ENCODE measurements at places on chromosomes 1 and 21.

DNA sequence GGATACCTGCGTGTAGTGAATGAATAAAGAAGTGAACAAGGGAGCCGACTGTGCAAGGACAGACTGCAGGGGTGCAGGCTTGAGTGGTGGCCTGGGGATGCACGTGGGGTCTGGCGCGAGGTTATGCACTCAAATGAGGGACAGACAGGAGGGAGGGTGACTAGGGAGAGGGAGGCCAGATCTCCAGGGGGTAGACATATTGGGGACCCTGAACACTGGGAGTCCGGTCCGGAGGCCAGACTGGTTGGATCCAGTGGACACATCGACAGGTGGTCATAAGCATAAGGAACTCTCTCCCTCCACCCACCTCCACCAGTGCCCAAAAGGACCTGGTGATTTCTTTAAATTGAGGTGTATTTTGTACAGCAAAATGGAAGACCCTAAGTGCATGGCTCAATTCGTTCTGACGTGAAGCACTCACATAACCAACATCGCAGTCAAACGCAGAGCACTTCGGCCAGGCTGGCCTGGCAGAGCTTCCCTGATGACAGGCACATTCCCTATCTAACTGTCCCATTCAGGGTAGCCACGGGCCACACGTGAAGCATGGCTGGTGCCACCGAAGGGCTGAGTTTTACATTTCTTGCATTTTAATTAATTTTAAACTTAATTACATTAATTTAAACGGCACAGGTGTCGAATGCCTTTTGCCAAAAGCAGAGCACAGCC, 14.0 kb downstream of the WNT3A start:
- no peak for DNase-seq

GRCh38 chr1:206847946-206848345, 17.5 kb upstream of the IL20 start:
- no peak for DNase-seq

DNA sequence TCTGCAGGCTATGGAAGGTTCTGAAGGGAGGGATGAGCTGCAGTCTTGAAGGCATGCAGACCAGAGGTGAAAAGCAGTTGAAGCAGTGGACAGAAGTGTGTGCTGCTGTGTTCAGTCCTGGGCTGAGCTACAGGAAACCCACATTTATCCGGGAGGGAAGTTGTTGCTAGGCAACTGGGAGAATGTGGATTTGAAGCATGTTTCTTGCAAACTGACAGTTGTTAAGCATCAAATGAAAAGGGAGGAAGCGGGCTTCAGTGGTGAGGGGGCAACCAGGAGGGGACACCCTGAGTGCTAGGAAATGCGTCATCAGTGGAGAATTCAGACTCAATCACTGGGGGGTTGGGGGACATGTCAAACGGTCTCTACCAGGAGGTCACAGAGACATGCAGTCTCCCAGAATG, 28.7 kb downstream of the ABCA4 start:
- DNase-seq = no peak

GRCh38 chr21:22516230-22516629, 1518.0 kb downstream of the NCAM2 start:
- DNase-seq = no peak

DNA sequence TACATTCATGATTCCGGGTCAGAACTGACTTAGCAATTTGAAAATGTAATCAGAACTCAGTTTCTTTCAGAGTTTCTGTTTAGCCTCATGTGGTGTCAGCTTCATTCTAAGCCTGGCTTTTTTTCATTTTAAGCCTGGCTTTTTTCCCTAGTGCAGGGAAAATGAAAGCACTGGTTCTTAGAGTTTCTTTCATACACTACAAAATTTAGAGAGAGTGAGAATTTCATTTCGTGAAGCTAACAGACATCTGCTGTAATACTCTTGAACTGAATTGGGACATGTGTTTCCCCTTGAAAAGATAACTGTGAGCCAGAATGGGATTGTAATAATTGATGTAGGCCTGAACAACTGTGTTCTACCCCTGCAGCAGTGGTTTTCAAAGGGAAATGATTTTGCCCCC, 95.3 kb upstream of the KIAA0040 start:
- no peak for DNase-seq

DNA sequence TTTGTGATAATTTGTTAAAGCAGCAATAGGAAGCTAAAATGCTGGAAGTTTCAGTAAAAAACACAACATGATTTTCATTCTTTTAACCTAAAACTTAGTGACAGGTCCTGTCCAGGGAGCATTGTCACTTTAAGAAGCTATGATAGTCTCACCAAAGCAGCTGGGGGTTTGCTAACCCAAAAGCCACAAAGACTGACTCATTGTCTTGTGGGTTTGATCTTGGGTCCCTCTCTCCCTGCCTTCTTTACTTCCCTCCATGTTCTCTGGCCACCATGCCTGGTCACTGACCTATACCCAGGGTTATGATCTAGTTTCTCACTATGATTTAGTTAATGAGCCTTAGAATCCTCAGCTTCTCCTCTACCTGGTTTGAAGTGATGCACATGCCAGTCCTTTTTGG, 213.5 kb upstream of the PTGFR start:
- DNase-seq = no peak

DNA sequence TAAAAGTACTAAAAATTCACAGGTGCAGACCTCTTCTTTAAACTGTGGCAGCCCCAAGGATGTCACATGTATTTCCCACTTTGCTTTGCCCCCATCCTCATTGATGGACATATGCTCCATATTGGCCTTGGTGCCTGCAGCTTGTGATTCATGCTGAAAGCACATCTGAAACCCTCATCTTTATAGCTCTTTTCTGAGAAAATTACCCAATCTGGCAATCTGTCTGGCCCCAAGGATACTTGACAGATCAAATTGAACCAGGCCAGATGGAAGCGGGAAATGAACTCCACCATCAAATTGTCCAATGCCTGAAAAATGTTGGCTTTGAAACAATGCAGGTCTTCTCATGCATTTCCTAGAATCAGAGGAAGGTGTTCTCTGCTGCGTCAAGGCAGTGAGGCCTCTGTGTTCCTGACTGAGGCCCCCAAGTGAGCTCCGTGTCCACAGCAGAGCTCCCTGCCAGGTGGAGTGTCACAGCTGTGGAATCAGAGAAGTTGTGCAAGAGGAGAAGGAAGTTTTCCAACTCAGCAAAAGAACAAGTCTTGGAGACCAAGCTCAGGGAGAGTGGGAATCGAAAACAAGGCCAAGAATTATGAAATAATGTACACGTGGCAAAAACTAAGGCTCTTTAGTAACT, 323.7 kb downstream of the PLPP3 start:
- DNase-seq = no peak

- DNase-seq = no peak
Measured at GRCh38 chr1:19367584-19368041, 55.5 kb downstream of the SLC66A1 start.

DNA sequence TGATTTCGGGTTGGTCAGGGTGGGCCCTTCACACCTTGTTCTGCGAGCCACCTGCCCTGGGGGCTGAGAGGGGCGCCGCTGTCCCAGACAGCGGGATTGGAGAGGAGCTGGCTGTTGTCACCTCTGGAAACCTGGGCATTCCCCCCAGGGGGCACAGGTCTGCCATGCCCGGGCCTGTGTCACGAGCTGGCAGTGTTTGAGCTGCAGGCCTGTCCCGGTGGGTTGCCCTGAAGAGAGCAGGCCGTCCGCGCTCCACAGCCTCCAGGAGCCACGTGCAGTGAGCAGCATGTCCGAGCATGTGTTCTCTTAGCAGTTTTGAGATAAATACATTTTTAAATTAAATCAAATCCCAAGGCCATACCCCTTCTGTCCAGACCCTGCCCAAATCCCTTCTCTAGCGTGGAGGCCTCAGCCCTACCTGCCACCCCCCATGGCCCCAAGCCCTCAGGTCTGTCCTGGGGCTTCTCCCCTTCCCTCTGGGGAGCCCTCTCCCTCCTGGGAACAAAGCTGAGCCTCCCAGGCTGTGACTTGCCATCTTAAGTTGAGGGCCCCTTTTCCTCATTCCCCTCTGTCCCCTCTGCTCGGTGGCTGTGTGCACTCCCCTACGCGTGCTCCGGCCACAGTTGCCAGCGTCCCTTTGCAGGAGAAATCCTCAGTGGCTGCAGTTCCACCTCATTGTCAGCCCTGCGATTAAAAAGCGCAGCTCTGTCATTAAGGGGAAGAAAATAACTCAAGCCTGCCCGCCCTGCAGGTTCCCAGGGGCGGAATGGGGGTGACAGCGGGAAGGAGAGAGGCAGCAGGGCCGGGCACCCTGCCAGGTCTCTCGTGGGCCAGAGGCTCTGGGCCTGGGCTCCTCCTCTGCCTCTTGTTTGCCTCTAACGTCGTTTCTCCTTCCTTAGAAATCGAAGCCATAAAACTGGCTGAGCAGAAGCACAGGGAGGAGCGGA, 26.6 kb downstream of the SLX9 start:
- no peak for DNase-seq

DNA sequence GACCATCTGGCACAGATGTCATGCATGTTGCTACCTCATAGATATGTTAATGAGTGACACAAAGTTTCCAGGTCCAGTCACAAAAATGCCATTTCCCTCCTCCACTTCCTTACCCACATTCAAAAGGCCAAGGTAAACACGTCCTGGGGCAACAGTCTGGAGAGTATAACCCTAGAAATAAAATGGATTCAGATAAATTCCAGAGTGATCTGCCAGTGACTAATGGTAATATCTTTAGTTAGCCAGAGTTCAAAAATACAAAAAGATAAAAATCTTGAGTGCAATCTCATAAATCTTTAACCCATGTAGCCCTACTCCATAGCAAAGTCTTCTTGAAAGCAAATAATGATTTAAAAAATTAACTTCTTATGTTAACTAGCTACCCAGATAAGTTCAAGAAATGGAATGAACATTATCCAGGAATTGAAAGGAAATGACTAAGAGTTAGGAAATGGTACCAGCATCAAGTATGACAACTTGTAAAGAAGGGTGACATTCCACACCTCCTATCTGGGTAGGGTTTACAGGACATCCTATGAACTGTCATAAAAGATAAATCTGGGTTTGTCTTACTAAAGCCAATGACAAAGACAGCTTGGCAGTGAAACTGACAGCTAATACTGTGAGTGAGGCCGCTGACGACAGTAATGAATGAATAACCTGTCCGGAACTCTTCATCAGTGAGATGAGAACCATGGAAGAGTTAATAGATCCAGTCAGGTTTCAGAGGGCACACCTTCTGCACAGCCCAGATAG, 18.1 kb downstream of the RGS2 start:
- DNase-seq = no peak

DNA sequence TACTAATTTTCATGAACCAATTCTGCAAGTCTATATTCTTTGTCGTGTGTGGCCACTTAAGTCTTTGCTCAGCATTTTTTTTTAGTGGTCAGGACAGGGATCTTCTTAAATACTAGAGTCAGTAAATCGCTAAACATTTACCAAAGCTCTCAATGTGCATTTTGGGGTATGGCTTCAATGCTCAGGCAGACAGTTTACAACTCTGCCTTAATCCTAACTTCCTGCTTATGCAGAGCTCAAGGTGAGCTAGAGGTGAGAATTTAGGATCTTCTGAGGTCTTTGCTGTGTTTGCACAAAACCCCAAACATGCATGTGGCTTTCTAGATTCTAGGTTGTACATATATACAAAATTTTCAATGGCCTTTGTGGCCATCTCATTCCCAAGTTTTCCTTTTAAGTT, 153.0 kb downstream of the DNM3 start:
- no peak for DNase-seq

- DNase-seq = no peak
Measured at GRCh38 chr1:108955881-108956280, 7.4 kb downstream of the CLCC1 start.

DNA sequence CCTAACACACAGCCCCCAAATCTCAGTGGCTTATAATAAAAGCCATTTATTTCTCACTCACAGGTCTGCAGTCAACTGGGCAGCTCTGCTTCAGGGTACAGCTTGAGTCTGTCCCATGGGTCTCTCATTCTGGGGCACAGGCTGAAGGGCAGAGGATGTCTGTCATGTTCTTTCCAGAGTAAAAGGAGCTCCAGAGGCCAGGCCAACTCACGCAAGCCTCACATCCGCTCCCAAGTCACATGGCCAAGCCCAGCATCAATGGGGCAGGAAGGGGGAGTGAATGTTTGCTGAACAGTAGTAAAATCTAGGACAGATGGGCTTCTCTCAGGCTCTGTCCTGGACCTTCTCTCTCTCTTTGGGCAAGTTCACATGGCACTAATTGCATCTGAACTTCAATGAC, 7.1 kb upstream of the SSBP3 start:
- DNase-seq = no peak

DNA sequence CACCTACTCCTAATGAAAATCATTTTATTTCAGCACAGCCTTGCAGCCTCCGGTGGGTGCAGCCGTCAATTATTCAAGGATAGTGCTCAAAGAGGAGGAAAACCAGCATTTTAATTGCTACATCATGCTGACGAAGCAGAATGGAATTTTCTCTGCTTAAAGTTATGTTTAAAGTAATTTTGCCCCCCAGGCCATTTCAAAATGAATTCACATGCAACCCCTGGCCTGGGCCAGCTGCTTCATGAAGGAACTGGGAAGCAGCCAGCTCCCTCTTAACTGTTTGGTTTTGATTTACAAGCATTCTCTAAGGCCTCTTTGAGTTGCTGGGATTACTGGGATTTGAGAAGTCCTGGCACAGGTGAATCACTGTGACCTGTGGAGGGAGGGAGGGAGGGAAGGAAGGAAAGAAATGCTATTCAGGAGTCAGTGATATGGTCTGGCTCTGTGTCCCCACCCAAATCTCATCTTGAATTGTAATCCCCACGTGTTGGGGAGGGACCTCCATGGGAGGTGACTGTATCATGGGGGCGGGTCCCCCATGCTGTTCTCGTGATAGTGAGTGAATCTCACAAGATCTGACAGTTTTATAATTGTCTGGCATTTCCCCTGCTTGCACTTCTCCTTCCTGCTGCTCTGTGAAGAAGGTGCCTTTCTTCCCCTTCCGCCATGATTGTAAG, 66.0 kb downstream of the PGBD5 start:
- no peak for DNase-seq

- DNase-seq = no peak
Measured at GRCh38 chr1:183674886-183675285, 21.8 kb upstream of the APOBEC4 start.

DNA sequence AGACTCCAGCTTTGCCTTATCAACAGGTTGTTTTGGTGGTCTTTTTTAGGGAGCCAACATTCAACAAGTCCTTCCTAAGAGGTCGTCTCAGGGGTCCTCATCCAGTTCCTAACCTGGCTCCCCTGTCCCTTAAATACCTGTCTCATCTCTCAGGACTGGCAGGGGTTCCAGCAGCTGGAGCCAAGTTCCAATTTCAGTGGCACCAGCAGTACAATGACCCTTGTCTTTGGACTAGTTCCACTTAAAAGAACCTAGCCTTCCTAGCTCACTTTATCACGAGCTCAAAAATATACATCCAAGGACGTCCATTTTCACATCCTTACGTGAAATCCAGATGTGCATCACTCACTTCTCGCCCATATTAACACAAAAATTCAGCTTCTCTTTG, 18.7 kb upstream of the TRAF3IP3 start:
- DNase-seq = no peak

DNA sequence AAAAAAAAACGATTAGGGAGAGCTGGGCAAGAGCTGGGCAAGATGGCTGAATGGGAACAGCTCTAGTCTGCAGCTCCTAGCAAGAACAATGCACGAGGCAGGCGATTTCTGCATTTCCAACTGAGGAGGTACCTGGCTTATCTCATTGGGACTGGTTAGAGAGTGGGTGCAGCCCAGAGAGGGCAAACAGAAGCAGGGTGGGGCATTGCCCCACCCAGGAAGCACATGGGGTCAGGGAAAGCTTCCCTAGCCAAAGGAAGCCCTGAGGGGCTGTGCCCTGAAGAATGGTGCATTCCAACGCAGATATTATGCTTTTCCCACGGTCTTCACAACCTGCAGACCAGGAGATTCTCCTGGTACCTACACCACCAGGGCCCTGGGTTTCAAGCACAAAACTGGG, 251.6 kb downstream of the GPATCH2 start:
- no peak for DNase-seq

GRCh38 chr21:39332175-39332574, 16.7 kb downstream of the HMGN1 start:
- DNase-seq = no peak

GRCh38 chr1:154344977-154345837, 19.9 kb downstream of the ATP8B2 start:
- no peak for DNase-seq

All from NCI-H1436 treated with DMSO at 0.1 percent for 48 hours (cell line).